Erythroblast (primary cell): ENCODE measurements at places on chromosomes 11 and 22.

DNA sequence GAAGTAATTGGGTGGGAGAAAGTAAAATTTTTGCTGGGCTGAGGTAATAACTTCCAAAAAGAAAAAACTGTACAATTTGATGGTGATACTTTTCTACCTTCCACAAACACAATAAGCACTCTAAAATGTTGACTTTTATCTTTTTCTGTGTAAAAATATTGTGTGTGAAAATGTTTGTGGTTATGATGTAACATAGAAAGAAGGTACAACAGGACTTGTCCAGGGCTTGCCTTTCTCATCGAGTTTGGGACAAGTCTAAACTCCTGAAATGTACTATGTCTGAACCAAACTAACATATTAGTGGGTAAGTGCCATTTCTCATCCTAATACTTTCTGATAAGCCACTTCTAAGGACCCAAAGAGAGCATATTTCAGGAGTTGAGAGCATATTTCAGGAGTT, 174.2 kb upstream of the PDGFD start:
- DNase-seq = no peak

GRCh38 chr22:20646906-20647305, 127.0 kb upstream of the SERPIND1 start:
- no peak for DNase-seq

DNA sequence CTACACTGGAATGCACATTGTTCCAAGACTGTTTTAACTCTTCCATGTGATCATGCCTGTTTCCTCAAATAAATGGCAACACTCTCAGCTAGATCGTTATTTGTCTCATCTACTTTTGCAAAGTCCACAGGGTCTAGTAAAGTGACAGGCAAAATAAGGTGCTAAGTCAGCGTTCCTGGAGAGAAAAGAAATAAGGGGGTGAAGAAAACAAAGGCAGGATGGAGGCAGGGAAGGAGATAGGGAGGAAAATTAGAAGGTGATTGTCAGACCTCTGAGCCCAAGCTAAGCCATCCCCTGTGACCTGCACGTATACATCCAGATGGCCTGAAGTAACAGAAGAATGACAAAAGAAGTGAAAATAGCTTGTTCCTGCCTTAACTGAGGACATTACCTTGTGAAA, 132.1 kb downstream of the RAB38 start:
- DNase-seq = no peak

DNA sequence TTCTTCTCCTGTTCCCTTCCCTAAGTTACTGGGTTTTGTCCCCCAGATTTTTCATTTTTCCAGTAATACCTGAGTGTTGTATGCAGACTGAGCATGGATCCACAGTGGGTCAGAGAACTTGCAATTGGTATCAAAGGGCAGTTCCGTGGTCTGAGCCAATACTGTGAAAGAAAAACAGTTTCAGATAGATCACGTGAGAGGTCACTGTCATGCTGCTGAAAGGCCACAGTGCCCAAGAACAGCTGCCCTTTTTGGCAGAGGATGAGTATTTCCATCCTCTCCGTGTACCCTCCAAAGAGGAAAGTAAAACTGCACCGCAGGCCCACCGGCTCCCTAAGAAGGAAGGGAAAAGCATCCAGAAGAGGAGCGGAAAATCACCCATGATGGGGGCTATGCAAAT, 73.0 kb upstream of the TBCEL start:
- DNase-seq = no peak

DNA sequence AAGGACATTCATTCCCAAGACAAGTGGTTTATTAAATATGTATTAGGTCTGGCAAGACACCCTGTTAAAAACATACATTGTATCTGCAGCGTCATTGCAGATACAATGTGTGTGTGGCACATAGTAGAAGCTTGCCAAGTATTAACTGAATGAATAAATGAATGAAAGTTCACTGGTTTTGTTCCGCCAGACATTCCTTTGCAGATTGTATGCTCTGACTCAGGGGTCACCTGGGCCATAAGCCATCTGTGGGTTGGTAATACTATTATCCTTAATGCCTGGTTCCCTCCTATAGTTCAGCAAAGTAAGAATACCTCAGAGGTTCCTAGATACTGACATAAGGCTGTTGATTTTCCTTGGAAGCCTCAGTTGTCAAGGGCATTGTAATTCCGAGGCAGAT, 377.3 kb upstream of the CCDC90B start:
- no peak for DNase-seq

DNA sequence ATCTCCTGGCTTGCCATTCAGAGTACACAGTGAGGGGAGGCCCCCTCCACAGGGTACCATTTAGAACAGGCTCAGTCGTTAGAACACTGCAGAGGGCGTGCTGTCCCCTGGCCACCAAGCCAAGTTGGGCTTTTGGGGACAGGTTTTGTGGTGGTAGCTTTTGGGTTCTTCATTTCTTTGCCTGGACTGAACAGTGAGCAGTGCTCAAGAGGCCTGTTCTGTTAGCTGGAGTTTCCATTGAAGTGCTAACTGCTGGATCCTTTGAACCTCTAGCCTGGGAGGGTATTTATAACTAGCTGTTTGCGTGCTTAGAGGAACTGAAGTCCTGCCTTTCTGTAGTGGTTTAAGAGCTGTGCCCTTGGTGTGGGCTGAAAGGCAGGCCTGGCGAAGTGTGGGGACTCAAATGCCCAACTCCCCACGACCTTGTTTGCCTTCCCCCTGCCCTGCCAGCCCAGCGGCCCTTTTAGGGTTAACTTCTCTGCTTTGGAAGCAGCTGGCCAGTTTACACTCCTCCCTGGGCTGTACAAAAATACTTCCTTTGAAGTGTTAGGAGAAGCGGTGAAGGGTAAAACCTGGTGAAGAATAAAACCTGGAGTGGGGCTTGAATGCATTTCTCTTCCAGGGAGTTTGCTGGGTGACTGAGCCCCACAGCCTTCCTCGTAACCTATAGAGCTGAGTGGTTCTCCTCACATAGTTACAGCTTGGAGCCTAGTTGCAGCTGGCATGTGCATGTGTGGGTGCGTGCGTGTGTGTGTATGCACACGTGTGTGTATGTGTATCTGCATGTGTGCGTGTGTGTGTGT, 34.6 kb downstream of the ZNRF3 start:
- DNase-seq = no peak

GRCh38 chr22:41762980-41763779, 37.3 kb upstream of the CCDC134 start:
- DNase-seq = peak; percentile 62

DNA sequence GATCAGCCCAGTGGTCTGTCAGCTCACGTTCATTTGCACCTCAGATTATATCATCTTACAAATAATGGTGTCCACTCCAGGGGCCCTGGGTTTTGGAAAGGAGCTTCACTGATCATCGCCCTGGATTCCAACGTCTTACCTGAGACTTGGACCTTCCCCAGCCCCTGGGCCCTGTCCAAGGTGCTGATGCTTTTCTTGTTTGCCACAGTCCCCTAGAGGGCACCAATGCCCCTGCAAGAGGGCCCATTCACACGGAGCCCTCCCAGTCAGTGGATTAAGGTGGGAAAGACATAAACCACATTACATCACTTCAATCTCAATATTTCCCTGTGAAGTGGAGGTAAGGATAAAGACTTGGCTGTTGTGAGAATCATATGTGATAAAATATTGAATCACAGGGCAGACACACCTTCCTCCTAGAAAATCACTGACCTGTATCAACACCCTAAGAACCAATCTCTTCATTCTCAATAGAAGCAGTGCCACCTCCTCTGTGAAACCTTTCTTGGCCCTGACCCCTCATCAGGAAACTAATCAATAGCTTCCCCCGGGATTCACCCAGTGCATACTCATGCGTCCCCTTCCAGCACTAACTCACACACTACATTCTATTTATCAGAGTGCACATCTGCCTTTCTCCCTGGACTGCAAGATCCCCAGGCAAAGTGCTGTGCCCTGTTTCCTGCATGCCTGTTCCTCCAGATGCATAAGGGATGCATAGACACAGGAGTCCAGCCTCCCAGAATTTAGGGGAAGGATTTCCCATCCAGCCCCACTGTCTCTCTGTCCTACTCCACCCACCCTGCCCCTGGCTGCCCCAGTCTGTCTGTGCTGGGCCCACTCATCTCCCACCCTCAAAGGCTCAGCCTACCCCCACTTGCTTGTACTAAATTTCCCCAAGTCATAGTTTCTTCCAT, 167.0 kb downstream of the BUD13 start:
- DNase-seq = peak; percentile 44

GRCh38 chr11:67265633-67266448, 432 bp upstream of the GRK2 start:
- peak; percentile 91 for DNase-seq

DNA sequence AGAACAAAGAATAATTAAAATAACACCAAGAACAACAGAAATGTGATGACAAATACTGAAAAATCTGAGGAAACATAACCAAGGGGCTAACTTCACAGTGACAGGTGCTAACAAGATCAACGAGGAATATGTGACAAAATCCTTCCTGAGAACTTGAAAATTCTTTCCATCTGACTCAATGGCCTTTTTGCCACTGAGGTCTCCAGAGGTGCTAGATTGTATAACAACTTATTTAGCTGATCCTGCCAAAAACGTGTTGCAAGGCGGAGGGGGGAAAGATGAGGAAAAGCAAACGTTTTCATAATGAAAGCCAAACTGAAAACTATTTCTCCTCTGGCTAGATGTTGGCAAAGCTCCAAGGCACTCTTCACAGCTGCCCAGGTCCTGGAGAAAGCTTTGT, 364.5 kb downstream of the NTM start:
- no peak for DNase-seq

GRCh38 chr11:72190631-72191071, 1.3 kb upstream of the FOLR1 start:
- no peak for DNase-seq

GRCh38 chr22:36424901-36425579, 37.3 kb upstream of the MYH9 start:
- DNase-seq = no peak

GRCh38 chr11:117143390-117143789, 697 bp upstream of the PAFAH1B2 start:
- peak; percentile 48 for DNase-seq

DNA sequence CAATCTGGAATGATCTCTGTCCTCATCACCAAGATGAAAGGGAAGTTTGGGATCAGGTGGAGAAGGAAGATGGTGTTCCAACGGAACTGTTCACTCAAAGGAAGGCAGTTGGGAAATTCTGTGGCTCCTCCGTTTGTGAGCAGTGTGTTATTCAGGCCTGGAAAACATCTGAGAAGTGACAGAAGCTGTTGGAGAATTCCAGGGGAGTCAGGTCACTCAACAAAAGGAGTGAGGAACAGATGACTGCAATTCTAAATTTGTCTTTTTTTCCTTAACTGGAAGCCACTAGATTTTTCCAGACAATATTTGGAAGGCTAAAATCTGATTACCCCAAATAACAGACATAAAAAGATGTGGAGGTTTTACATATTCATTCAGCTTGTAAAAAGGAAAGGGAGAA, 107.8 kb downstream of the CD44 start:
- no peak for DNase-seq

DNA sequence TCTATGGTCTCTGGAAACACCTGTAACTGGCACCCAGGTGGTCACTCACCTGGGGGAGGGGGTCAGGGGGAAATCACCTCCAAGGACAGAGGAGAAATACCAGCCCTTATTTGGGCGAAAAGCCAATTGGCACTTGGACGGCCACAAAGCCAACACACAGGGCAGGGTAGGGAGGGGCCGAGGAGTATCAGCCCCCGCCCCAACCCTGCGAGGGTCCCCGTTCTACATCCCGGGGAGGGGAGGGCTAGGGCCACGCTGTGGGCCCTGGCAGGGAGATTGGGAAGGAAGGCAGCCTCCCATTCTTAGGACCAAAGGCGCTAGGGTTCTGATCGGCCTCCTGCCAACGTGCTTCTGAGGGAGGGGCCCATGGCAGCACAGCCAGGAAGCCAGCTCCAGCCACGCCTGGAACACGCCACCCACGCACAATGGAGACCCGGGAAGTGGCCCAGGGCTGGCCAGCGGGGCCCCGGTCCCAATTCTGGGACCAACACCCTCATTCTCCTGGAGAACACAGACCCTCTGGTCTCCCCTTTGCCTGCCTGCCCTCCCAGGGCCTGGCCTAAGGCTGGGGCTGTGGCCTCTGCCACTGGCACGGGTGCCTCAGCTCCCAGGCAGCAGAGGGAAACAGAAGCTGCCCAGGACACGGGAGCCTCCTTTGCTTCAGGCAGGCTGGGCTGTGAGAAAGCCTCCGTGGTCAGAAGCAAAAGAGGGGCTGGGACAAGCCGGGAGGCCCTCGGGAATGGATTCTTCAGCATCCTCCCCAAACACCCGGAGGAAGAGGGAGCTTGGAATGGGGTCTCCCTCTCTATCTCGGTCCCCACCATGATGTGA, 7.4 kb downstream of the CBX6 start:
- no peak for DNase-seq

GRCh38 chr11:132405728-132406127, 1035.3 kb downstream of the NTM start:
- no peak for DNase-seq

- DNase-seq = peak; percentile 17
Measured at GRCh38 chr11:82229341-82229740, 504.3 kb downstream of the FAM181B start.

DNA sequence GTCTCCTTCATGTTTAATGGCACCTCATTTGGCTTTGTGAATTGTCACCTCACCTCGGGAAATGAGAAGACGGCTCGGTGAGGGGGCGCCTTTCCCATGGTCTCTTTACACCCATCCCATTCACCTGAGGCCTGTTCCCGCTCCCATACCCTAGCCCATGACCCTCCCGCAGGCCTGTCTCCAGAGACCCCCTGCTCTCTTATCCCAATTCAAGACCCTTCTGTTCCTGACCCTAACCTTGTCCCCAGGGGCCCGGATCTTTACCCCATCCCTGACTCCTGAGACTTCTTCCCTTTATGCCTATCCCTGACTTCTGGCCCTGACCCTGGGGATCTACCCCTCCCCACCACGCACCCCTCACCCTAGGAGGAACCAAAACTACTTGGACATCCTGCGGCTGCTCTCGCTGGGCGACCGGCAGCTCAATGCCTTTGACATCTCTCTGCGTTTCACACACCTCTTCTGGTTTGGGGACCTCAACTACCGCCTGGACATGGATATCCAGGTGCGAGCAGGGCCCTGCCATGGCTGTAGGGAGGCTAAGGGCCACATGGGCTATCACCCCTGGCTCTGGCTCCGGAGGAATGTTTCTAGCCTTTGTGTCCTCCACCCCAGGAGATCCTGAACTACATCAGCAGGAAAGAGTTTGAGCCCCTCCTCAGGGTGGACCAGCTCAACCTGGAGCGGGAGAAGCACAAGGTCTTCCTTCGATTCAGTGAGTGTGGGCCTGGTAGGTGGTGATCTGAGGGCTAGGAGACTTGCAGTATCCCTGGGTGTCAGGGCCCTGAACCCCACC, 7.9 kb downstream of the INPPL1 start:
- no peak for DNase-seq

DNA sequence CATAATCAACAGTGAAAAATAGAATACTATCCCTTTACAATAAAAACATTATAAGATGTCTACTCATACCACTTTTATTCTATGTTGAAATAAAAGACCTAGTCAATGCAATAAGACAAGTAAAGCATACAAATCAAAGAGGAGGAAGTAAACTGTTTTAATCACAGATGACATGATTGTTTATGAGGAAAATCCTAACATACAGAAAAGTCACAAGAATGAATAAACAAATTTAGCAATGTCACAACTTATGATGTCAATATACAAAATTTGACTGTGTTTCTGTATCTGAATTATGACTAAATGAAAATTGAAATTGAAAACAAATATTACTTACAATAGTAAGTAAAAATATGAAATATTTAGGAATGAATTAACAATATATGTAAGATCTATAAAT, 221.9 kb upstream of the GRIA4 start:
- no peak for DNase-seq
